HepG2 (cell line): ENCODE measurements at places on chromosomes 2 and 18. TPM values are rescaled to one million over a fixed set of nuclear protein-coding genes. Genes with fewer than 3 reads are reported as not detected.

The SERPINB2 gene
- 0.04 and 0.07 TPM in 2 replicates for polyA plus RNA-seq

GRCh38 chr2:46025081-46025480 lies 272.1 kb upstream of the EPAS1 start:
- H3K27ac ChIP-seq, result no peak overlapping the region
- H3K27me3 ChIP-seq, result no peaks in the 10 kb centered on the region
- H3K4me1 ChIP-seq, result peaks cover 9% of the 10 kb centered on the region; the same call in 1 of the 2 replicates
- no peak for DNase-seq

The SMCHD1 gene
- 17.9 and 21.4 TPM in 2 replicates for polyA plus RNA-seq

The EGR4 gene
- polyA plus RNA-seq, result not detected in 2 replicates
